ENCODE measurements at places on chromosomes 1 and 21.
A peak's percentile ranks its signal among the peaks of the same experiment; 100 is the strongest.

GRCh38 chr1:155250246-155250632, 5.0 kb downstream of the ENTREP3 start:
- DNase-seq, result no peak

DNA sequence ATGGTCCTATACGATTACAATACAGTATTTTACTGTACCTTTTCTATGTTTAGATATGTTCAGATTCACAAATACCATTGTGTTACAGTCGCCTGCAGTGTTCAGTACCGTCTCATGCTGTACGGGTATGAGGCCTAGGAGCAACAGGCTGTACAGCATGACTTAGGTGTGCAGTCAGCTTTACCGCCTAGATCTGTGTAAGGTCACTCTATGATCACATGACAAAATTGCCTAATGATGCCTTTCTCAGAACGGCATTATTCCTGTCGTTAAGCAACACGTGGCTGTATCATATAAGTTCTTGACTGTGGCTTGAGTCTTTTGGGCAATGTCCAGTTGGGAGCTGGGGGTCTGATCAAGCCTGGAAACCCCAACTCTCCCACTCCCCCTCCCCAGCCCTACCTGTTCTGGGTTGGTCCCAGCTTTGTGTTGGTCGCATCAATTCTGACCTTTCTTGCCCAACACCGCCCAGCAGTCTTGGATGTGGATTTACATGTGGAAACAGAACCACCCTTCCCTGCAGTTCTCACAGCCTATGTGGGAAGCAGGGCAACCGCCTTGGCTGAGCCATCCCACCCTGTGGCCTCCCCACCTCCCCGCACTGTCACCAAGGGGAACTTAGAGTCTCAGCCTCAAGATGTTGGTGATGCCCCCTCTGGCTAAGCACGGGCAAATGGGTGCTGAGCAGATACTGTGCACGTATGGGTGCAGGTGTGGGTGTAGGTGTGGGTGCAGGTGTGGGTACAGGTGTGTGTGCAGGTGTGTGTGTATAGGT, 80.2 kb upstream of the ACTL8 start:
- no peak for DNase-seq

DNA sequence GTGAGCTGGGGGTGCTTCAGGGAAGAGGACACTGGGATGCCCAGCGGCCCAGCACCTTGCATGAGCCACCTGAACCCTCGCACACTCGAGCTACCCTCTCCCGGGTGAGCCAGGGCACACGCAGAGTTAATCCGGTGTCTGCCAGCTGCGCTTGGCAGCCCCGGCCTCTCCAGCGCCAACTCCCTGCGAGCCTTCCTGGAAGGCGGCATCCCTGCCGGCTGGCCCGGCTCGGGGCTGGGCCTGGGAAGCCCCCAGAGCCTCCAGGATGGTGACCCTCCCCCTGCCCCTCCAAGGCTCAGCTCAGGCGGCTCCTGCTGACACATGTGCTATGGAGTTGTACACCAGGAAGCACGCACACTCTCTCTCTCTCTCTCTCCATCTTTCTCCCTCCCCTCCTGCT, 48.7 kb downstream of the RAP1GAP start:
- no peak for DNase-seq

DNA sequence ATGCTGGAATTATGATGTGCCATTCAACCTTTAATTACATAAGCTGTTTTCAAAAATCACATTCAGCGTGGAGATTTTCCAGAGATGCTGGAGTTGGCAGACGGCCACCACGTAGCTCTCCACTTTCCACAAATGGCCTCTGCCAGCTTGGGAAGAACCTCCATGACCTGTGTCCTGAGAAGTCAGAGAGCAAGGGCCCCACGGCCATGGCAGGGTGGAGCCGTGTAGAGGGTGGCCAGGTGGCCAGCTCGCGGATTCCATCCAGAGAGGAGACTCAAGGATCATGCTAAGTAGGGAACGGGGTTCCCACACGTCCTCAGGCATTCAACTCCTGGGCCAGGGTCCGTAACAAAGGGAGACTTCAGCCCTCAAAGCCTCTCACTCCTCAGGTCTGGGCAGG, 1.3 kb upstream of the GALE start:
- DNase-seq, result no peak

DNA sequence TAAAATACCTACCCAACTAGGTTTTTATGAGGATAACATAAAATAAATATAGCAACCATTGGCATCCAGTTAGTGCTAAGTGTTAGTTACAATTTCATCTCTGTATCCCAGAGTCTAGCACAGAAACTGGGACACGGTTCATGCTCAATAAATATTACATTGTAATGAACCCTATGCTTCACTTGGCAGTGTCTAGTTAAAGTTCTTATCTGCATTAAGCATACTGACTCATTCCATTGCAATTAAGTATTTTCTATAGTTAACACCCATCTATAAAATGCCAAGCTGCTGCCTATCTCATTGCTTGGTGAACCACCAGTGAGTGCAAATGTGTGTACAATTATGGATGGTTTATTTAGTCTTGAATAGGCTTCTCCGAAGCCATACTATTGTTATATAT, 15.2 kb downstream of the CHML start:
- DNase-seq, result no peak

DNA sequence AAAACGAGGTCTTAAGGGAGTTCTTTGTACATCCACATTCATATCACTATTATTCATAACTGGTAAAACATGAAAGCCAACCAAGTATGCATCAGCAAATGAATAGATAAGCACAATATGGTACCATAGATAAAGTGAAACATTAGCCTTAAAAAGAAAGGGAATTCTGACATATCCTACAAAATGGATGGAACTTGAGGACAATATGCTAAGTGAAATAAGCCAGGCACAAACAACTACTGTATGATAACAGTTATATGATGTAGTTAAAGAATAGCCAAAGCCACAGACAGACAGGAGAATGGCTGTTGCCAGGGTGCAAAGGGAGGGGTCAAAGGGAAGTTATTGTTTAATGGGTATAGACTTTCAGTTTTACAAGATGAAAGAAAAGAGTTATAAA, 148.9 kb downstream of the EIF4G3 start:
- peak; percentile 50 for DNase-seq

GRCh38 chr21:34499116-34499515, 12.9 kb downstream of the KCNE1 start:
- peak; percentile 26 for DNase-seq

GRCh38 chr21:15534450-15534886, 195.3 kb upstream of the USP25 start:
- DNase-seq, result no peak

DNA sequence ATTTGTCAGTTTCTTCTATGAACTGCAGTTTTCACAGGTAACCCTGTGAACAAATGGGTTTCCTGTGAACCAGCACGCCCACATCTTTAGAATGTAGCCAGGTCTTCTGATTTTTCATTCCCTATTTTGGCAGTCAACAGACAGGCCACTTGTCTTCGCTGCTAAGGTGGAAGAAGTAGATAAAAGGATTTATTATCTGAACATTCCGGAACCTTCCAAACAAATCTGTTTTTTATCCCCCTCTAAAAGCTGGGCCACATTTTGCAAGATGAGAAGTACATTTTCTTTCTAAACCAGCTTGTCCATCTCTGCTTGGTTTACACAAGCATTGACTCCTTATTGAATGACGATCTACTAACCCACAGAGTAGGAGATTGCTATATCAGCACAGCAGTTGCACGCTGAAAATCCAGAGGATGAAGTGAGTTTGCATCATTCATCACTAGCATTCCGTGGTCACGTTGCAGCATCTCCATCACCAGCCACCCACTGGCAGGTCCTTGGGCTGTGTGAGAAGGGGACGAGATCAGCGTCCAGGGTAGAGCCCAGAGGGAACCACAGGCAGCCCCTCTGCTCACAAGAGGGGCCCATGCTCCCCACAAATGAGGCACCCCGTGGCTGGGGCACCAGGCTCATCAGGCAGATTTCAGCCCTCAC, 83.5 kb downstream of the TOMM20 start:
- DNase-seq, result no peak

DNA sequence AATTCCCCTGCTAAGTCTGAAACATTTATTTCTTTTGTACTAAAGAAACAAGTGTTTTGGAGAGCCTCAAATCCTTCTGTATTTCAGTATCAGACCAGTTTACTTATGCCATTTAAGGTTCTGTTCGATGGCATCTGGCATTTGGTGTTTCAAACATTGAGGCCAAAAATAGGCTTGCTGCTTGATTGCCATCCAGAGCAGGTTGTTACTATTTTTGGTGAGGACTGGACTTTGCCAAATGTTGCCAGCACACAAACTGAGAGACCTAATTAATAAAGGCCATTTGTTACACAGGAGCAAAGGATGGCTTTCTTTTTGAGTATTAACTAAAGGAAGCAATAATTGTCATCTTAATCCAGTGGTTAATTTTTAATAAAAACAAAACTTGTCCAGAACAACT, 26.2 kb downstream of the VPS45 start:
- DNase-seq, result no peak

GRCh38 chr1:230176871-230177411, 109.9 kb downstream of the GALNT2 start:
- DNase-seq, result no peak

GRCh38 chr1:200528858-200529606, 91.5 kb downstream of the KIF14 start:
- DNase-seq, result no peak

DNA sequence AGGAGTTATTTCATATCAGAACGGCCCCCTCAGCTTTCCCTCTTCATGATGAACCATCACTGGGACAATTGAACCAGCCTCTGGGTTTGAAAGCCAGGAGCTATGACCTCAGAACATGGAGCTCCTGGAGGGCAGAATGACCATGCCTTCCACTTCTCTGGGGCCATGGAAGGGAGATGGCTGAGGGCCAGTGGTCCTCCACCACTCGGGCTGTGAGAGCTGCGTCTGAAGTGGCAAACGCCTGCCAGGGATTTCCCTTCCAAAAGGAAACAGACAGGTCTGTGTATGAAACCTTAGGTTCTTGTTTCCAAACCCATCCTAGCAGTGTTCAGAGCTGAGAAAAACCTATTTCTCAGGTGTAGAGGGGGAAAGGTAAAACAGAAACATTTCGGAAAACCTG, 22.5 kb downstream of the PKP1 start:
- no peak for DNase-seq

DNA sequence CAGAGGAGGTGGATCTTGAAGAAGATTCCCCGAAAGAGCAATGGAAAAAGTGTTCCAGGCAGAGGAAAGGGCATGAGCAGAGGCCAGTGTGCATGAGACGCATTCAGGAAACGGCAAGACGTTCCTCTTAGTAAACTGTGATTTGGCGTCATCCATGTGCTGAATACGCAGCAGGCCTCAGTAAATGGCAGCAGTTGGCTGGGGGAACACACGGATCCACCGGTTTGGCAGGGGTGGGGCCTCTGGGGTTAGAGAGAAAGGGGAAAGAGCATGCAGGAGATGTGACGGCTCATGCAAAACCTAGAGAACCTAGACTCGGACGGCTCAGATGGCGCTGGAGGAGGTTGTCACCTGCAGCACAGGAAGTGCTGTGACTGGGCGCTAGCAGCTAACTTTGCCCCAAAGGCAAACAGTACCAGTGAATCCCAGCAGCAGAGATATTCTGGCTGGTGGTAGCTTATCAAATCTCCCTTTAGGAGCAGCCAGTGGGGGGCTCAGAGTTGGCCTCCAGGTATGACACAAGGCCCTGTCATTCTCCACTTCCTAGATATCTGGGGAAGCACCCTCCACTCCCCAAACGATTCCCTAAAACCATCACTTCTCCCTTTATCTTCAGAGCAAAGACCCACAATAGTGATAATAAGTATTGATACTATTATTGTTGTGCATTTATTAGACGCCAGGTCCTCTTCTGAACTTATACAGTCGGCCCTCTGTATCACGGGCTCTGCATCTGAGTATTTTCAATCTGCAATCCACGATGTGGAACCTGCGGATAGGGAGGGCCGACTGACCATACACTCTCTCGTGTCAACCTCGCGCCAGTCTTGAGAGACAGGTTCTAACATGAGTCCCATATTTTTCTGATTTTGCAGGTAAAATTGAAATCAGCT, 7.6 kb downstream of the LAPTM5 start:
- DNase-seq, result no peak

DNA sequence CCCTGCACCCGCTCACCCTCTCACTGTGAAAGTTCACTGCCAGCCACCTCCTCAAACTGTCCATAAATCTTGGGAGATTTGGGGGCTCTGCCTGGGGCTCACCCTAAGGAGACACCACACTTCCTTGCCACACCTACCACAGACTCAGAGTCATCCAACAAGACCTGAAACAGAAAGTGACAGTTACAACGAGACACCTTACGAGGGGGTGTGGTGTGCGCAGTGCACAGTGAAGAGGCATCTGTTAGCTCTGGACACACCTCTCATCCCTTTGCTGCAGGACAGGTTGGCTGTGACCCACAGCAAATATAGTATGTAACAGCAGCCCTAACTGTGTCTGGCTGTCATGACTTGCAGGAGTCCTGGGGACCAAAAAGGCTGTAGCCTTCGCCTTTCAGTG, 190.2 kb downstream of the NR5A2 start:
- no peak for DNase-seq

GRCh38 chr1:55010194-55010886, 11.6 kb downstream of the BSND start:
- no peak for DNase-seq

DNA sequence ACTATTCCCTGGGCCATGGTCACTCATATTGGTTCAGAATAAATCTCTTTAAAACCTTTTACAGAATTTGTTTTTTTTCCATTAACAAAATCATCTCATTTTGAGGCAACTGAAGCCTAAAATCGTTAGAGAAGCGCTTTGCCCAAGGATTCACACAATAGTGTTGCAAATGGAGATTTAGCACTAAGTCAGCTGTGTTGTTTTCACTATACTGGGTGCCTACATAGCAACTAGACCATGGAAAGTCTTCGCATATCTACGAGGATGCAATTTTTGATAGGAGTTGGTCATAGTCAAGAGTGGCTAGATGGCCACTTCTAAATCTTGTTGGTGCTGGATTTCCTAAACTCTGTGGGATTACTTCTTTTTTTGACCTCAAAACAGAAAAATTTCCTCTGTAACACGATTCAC, 530 bp upstream of the TIPRL start:
- DNase-seq, result no peak

- DNase-seq, result no peak
These were observed 106.5 kb downstream of the SLC16A1 start for GRCh38 chr1:112849425-112850033.

- DNase-seq, result no peak
These were observed 1030.0 kb upstream of the TMPRSS15 start for GRCh38 chr21:19433623-19434022.

DNA sequence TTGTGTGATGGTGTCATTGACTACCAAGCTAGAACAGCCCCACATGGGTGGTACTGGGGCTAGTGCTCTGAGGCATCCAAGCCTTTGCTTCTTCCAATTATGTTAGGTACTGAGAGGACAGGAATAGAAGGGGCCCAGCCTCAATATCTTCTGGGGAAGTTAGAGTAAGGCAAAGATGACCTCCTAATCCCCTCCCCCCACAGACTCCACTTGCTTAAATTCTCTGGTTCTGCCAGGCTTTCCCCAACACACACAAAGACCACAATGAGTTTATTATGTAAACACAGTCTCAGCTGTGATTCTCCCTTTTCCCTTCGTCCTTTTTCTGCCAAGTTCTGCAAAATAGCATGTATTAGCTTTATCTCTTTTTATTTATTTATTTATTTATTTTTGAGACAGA, 3.1 kb upstream of the TACSTD2 start:
- DNase-seq, result no peak

DNA sequence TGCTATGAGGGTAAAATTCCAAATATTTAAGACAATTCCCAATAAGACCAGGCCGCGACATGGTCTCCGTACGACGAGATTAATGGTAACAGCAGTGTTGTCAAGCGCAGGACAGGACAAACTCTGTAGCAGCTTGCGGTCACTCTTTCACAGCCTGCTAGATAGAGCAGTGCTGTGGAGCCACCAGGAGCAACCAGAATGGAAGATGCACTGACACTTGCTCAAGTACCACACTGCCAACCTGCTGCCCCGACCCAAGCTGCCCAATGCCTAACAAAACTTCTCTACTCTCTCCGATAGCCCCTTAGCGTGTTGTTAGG, 636 bp downstream of the WARS2 start:
- DNase-seq, result no peak
